ENCODE measurements at places on chromosomes 11 and 22.

DNA sequence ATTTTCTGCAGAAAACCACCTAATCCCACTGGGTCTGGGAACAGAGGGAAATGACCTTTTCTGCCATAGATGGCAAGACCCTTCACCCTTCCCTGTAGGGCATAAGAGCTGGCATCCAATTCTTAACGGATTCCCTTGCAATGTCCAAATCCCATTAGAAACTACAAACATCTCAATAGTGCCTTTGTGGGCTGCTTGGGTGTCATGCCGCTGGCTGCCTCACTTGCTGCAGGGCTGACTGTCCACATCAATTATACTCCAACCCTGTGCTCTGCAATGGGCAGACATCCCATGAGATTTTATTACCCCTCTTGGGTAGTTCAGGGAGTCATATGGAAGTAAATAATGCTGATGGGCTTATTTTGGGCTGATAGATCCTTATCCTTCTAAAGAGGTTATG, 7.3 kb downstream of the GRAP2 start:
- DNase-seq = no peak

GRCh38 chr11:4682623-4683419, 14.8 kb downstream of the OR51E2 start:
- no peak for DNase-seq

- DNase-seq = no peak
These were observed 2.3 kb downstream of the TMEM151A start for GRCh38 chr11:66293777-66294625.

- DNase-seq = no peak
These were observed 833 bp downstream of the NHERF4 start for GRCh38 chr11:119185981-119186634.

DNA sequence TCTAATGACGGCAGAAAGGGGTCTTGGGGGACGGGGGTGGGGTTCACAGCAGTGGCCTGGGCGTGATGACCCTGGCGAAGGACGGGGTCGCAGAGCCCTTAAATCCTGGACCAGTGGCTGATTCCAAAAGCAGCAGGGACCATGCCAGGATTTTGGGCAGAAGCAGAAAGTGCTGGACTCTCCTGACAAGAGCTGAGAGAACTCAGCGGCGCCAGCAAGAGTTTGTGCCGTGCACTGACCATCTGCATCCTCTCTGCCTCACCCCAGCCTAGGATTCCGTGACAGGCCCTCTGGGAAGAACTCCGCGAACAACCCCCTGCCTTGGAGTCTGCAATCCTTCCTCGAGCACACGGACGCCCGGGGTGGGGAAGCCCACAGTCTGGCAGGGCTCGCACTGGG, 644 bp upstream of the NDUFV1 start:
- no peak for DNase-seq
